IMR-90 (cell line): ENCODE measurements at places on chromosomes 7 and 10.

DNA sequence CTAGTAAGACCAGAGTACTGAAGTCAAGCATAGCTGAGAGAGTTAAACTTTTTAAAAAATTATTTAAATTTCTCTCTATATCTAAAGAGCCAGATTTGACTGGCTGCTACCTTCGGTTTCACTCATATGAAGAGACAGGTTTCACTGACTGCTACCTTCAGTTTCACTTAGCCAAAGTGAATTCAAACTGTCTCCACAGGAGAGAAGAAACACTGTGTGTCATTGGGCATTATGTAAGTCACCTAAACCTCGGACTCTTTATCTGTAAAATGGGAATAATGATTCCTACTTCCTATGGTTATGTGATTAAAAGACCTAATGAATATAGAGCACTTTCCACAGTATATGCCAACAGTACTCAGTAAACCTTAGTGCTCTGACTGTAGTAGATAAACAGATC, 41.6 kb upstream of the MET start:
- no peak for DNase-seq

DNA sequence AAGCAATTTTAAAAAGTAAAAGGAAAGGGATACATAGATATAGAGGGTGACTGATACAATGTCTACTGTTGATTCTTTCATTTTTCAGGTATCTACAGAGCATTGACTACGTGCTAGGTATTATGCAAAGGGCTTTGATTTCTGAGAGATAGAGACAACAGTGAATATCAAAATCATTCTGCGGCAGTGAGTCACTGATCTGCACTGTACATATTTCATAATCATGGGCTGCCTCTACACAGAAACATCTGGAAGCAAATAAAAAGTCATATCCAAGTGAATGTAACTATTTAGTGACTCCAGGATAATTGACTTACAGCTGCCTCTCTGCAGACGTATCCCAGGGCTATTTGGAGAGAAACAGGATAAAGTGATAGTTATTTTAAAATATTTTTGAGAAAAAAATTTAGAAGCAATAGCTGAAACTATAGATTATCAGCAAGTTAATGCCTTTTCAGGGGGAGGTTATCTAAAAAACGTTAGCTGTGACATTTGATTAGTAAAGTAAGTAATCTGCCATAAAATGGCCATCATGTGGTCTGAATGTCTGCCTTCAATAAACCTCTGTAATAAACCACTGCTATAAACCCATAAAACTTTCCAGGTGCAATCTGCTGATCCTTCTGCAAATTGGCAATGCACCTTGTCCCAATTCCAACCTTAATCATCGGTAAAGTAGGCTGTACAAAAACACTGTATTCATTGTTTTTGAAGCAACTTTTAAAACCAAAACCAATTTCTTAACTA, 43.7 kb downstream of the CPXM2 start:
- no peak for DNase-seq

DNA sequence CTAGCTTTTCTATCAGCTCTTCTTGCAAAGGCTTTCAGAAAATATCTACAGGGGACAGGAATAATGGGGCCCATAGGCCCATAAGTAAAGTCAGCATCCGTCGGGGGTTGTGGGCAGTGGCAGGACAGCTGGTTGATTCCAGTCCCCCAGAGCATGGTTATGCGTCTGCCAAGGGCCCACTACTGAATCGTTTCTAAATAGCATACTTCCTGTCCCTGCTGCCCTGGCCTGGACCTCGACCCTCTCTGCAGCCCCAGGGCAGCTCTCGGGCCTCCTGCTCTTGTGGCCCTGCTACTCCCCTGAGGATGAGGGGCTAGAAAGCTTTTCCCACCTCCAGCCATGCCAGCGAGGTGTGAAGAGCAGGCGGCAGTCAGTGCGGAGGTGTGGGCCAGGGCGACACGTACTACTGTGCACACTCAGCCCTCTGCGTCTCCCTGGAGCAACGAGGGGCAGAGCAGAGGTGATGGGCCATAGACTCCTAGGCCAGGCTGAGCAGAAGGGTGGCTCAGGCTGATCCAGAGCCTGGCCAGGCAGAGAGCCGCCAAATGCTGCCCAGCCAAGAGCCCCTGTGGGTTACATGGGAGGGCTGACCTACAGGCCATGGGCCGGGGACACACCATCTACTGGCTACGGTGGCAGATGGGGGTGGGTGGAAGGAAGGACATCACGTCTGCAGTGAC, 4.7 kb upstream of the OPN4 start:
- DNase-seq = no peak

- DNase-seq = no peak
Measured at GRCh38 chr7:135514856-135515255, 5.0 kb upstream of the CNOT4 start.

DNA sequence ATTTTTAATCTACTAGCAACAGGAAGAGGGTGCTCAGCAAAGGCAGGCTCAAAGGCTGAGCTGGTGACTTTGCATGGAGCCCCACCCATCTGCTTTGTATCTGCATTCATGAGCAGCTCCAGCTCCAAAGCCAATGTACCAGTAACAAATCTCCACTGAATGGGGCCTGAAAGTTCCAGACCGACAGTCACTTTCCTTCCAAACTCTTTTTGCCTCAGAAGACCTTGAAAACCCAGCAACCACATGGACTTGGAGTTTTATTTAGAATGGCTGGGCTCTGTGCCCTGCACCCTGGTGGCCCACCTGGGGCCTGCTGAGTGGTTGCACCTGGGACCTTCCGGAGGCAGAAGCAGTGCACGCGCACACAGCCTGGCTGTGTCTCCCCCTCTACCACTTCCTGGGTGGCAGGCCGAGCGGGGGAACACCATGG, 195.0 kb upstream of the PLXNA4 start:
- no peak for DNase-seq
